ENCODE measurements at places on chromosomes 7 and 10. TPM values are rescaled to one million over a fixed set of nuclear protein-coding genes. Genes with fewer than 3 reads are reported as not detected.

The TYW1B gene
- total RNA-seq: 2.9 TPM

The ZNF679 gene
- not detected for total RNA-seq

The CDNF gene
- total RNA-seq: 2.1 TPM

The FZD1 gene
- 34.8 TPM for total RNA-seq
